ENCODE measurements at places on chromosomes 11 and 22.

GRCh38 chr11:69076129-69076791 lies 27.5 kb downstream of the TPCN2 start:
- no peak for DNase-seq

DNA sequence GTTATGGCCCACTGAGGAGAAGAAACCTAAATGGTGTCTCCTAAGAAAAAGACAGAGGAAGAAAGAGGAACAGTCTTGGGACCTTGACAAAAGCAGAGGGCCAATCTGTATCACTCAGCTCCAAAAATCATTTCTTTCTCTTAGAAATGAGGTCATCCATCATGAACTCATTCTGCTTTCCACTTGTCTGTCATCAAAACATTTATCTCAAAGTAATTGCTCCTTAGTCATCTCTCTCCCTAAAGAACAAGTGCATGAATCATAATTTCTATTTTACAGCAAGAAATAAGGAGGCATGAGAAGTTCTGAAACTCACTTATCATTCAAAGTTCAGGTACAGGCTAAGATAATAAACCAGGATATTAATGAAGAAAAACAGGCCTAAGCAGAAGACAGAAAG lies 375.6 kb downstream of the KCNA4 start:
- no peak for DNase-seq

- no peak for DNase-seq
Observed at GRCh38 chr11:95412074-95412473, 181.1 kb upstream of the SESN3 start.

- no peak for DNase-seq
Observed at GRCh38 chr11:69361466-69361865, 67.5 kb downstream of the MYEOV start.

DNA sequence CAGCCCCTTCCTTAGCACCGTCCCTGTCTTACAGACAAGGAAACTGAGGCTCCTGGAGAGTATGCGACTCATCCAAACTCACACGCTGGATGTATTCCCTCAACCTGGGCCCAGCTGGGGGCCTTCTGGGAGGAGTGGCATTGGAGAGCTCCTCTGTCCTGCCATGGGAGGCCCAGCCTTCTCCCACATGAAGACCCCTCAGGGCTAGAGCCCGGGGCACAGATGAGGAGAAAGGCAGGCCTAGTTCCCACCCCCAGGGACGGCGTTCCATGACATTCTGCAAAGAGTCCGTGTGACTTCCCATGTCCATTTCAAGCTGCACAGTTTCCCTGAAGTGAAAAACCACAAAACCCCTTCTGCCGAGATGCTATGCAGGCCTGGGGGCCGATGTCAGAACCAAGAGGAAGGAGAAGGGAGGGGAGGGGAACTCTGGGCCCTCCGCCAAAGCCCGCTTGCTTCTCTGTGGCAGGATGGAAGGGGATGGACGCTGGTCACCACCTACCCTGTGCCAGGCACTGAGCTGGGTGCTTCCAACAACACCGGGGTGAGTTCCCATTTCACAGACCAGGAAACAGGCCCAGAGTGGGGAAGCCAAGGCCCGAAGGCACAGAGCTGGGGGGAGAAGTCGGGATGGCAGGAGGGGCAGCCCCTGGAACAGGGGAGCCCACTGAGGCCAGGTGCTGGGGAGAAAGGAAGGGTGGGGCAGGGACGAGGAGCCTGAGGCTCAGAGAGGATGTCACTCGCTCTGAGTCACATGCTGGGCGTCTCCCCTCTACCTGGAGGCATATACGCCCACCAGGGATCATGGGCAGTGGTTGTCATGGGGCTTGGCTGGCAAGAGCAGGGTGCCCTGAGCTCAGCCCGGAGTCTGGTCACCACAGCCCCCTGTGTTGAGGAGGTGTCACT lies 15.7 kb downstream of the RAC2 start:
- no peak for DNase-seq

GRCh38 chr11:62176766-62177165 lies 13.2 kb upstream of the SCGB1D1 start:
- DNase-seq, result no peak

GRCh38 chr22:25996669-25997068 lies 172.6 kb upstream of the SEZ6L start:
- no peak for DNase-seq

GRCh38 chr11:67405196-67405567 lies 1.3 kb downstream of the TBC1D10C start:
- no peak for DNase-seq

DNA sequence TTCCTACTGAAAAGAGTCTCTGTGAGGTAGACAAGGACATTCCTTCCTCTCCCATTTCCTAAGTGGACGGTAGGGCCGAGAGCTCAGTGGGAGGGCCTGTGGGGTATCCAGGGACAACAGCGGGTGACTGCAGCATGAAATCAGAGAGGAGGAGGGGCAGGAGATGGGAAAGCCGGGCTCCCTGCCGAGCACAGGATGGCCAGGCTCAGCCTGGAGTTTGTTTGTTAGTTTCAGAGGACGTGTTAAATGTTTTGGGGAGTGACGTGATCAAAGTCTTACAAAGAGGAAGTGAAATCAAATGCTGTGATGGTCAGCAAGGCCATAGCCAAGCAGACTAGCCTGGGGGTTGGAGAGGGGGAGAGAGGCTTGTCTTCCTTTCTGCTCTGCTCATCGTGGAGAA lies 152.7 kb downstream of the ADAMTS15 start:
- no peak for DNase-seq

- no peak for DNase-seq
Observed at GRCh38 chr11:1928891-1929541, 9.5 kb downstream of the TNNT3 start.

DNA sequence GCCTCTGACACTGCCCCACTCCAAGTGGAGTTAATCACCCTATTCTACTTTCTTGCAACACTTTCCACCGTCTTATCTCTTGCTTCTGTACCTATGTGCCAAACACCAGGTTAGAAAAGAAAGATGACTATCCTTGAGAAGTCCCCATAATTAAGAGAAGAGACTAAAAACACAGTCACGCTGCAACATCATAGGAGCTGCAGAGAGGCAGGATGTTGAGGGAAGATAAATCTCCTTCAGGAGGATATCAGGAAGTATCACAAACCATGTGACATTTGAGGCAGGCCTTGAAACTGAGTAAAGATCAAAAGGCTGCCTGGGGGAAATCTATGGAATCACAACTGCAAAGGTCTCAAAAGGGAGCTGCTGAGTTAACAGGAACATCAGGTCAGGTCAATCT lies 24.8 kb downstream of the GAB2 start:
- DNase-seq, result no peak

DNA sequence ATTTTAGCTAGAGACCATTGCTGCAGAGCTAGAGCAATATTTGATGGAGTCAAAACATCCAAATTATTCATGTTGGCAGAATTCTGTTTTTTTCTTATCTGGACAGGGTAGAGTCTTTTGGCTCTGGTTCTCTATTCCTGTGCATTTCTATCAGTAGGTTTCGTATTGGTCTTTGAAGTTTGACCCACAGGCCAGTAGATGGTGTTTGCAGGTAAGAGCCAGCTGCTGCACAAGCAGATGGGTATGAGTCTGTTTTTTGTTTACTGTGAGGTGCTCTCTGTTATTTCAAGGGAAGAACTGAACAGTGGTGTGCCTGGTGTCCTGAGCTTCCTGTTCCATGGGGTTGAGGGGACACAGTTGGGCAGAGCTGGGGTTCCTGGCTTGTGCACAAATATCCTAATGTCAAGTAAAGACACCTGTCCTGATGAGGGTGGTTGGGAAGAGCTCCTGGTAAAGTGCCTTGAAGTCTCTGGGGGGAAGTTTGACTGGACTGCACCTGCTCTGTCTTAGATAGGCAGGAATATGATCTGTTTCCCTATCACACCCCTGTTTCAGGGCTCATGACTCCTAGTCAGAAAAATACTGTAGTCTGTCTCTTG lies 34.0 kb upstream of the SLC22A25 start:
- no peak for DNase-seq
